ENCODE measurements at places on chromosomes 6 and 20. TPM values are rescaled to one million over a fixed set of nuclear protein-coding genes. Genes with fewer than 3 reads are reported as not detected.

DNA sequence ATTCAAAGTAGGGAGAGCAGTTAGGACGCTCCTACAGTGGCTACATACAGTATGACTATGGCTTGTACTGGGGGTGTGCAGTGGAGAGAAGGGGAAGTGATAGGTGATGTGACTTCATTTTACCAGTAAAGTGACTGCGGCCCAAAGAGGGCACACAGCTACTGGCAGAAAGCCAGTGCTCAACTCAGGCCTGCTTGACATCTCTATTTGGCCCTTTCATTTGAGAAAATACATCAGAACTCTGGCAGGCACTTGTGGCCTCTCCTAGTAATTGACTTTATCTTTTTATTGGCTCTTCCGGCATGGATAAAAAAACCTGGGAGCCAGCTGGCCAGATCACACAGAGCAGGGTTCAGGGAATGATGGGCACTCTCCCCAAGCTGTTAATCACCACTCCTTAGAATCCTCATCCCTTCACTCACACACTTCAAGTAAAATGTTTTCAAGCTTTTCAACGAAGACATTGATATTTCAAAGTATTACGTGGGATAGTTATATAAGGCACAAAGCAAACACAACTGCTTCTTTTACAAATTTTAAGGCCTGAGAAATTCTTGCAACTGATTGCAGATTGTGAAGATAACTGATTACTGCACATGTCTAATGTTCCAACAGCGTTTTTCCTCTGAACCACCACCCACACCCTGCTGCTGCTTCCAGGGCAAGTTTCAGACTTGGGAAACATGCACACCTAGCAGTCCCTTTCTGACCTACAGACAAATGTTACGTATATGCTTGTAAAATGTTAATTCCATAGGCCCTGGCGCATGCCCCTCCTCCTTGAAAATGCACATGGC, 73.5 kb downstream of the TNFRSF21 start:
- DNase-seq = no peak

- no peak for DNase-seq
Observed at GRCh38 chr20:50330504-50331313, 140.1 kb downstream of the CEBPB start.

- no peak for DNase-seq
Observed at GRCh38 chr20:37714978-37715672, 21.3 kb downstream of the CTNNBL1 start.

DNA sequence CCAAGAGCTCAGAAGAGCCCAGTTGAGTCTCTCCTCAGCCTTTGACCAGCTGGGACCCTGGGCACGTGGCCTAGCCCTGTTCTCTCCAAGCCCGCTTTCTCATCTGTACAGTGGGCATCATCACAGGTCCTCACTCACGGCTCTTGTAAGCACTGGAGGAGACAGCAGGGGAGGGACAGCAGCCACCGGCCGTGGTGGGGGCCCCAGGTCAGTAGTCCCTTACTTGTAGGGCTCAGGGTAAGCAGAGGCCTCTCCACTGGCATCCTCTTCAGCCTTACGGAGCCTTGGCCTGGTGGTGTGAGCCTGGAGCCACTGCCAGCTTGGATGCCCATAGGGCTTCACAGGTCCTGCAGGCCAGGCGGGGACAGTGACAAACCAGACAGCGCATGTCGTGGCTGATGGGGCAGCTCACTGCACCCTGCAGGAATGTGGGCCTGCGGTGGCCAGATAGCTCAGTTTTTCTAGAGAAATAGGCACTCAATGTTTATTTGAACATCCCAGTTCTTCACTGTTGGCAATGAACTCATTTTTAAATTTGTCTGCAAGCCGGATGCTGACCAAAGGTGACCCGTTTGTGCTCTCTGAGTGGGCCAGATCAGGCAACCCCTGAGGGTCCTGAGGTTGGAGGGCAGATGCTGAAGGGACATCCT, 65.1 kb downstream of the ADNP start:
- DNase-seq = no peak

GRCh38 chr6:135358251-135358821, 139.2 kb downstream of the AHI1 start:
- DNase-seq = no peak

- no peak for DNase-seq
Observed at GRCh38 chr6:71335544-71335943, 46.9 kb downstream of the OGFRL1 start.

The HLA-DQA1 gene
- total RNA-seq = not detected

- no peak for DNase-seq
Observed at GRCh38 chr20:11982289-11982954, 64.7 kb downstream of the BTBD3 start.

DNA sequence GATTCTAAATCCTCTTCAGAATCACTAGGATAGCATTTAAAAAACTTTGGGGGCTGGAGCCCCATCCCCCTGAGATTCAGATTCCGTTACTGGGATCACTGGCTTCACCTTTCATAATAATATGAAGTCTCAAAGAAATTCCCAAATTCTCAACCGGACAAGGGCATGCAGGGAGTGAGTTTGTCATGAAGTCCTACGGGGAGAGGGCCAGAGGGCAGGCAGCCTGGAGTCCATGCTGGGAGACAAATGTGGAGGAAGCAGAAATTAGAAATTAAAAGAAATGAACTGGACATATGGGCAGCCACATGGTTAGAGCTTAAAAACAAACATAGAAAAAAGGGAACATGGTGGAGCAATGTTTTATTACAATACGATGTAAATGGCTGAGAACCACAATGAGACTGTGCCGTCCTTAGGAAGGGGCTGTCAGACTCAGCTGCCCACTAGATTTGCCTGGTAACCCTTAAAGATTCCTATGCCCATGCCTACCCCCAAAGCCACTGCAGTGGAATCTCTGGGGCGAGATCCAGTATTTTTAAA, 142.6 kb downstream of the CEBPB start:
- no peak for DNase-seq

The PACRG gene
- 0.15 TPM for total RNA-seq

DNA sequence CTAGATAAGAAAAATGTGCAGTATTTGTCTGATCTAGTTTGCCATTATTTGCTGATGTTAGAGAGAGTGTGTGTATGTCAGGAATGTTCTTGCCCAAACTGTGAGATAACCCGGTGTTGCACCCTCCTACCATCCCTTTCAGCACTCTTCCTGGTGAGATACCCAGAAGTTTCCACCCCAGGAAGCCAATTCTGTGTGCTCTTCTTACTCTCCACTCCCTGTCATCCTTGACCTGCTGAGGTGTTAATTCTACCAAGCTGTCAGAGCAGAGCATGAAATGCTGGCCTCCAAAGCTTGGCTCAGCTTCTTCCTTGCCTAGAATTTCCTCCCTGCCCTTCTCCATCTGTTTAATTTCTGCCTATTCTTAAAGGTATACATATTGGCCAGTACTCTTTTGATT, 237.3 kb upstream of the CNR1 start:
- DNase-seq = no peak

The PTCHD4 gene
- total RNA-seq = 1.6 TPM
